ENCODE measurements at places on chromosomes 4 and X.

GRCh38 chr4:15003891-15004738 is 1.8 kb downstream of the CPEB2 start:
- DNase-seq = no peak

GRCh38 chr4:17166954-17167353 is 268.5 kb upstream of the LDB2 start:
- no peak for DNase-seq

GRCh38 chr4:87698394-87698793 is 48.3 kb downstream of the DMP1 start:
- DNase-seq = no peak

DNA sequence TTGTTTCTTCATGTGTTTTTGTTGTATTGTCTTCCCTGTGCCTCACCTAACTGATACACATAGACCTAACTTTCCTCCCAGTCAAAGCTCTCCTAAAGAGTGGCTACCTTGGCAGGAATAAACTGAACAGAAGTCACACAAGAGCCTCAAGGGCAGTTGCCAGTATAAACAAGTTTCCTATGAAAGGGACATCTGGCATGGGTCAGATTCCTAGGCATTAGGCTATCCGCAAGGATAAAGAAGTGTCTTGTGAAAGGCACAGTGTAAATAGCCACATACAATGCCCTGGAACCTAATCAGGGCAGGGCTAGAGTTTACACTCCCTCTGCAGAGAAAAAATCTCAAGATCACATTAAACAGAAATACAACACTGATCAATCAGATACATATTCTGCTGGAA is 220.8 kb downstream of the SPANXN3 start:
- no peak for DNase-seq

DNA sequence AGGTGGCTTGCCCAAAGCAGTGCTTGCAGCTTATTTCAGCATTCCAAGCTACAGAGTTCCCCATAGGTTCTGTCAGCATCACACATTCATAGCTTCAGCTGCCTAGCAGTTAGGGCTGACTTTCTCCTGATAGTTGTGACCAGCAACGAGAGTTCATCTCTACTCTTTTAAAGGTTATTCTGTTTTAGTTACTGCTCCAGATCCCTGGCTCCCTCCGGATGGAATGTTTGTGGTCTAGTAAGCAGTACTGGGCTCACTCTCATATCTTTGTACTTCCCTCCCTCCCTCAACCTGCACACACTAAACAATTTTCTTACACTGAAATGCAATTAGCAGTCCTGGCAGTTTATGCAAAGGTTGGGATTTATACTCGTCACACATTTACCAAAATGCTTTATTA is 43.9 kb downstream of the PTTG2 start:
- DNase-seq = no peak

DNA sequence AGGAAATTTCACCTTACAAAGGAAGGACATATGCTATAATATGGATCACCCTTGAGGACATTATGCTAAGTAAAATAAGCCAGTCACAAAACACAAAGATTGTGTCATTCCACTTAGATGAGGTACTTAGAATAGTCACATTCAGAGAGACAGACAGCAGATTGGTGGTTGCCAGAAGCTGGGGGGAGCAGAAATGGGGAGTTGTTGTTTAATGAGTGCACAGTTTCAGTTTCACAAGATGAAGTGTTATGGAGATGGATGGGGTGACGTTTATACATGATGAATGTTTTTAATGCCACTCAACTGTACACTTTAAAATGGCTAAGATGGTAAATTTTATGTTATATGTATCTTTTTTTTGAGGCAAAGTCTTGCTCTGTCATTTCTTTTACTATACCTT is 14.8 kb upstream of the SPON2 start:
- DNase-seq = no peak

DNA sequence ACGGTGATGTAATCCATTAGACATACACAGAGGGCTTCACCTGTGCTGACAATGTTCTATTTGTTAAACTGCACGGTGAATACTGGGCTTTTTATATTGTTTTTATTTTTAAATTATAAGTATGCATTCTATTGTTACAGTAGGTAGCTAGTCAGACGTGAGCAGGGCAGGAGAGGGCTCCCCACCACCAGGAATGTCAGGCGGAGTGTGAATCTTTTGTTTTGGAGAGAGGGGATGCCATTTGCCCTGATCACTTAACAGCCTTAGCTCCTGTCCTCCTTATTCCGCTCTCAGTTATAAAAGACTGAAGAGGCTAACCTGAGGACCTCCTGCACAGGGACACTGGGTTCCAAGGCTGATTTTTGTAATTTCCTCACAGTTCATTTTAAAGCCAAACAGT is 151.6 kb upstream of the TAPT1 start:
- DNase-seq = no peak

DNA sequence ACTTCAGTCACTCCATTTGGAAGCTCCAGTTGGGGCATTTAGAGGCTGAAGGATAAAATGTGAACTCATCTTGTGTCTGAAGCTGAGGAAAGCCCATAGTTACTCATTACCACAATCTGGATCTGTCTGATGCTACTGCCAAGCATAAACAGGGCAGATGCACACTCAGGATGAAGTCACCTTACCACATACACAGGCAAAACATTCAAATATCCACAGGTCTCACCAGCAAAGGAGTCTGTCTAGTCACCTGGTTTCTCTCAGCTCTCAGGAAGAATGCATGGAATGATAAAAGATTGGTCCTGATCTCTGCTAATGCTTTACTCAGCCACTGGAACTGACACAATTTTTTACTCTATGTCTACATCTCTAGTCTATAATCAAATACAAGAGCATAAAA is 13.0 kb upstream of the ODAPH start:
- DNase-seq = no peak

DNA sequence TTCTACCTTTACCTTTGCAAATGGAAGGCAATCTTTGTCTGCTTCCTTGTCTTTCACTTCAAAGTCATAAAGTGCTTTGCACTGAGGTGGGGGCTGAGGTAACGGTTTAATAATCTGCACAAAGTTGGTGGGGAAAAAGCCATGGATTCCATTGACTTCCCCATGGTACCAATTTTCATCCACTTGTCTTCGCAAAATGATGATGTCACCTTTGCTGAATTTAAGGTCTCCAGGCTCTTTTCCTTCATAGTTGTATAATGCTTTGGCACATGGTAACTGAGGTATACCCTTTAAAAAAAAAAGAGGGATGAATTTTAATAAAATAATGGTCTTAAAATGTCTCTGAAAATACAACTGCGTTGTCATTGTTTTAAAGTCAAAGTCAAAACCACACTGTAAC is 114.4 kb downstream of the SH3RF1 start:
- DNase-seq = no peak

DNA sequence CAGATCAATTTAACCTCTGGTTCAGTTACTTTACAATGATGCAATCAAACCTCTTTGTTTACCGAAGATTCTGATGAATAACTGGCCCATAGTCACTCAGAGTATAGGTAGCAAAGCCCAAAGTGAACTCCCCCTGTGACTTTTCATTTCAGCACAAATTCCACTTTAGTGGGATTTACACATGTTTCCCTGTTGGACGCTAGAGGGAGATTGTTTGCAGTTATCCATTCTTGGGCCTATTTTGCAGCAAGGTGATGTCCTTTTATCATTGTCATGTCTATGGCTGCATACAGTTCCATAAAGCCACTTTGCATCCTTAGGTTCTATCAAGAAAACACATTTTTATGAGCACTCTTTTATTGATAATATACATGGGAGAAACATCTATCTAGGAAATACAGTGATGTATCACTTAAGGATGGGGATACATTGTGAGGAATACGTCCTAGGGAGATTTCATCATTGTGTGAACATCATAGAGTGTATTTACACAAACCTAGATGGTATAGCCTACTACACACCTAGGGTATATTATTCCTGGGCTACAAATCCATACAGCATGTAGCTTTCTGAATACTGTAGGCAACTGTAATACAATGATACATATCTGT is 14.5 kb upstream of the DKK2 start:
- no peak for DNase-seq
